Activated T-cell treated with anti-CD3 and anti-CD28 coated beads, Interleukin-2, amount 50 U/mL, for 72 hours (primary cell): ENCODE measurements at places on chromosomes 13 and 19. TPM values are rescaled to one million over a fixed set of nuclear protein-coding genes. Genes with fewer than 3 reads are reported as not detected.
A peak's percentile ranks its signal among the peaks of the same experiment; 100 is the strongest.

- no peaks in the 10 kb centered on the region for H3K36me3 ChIP-seq
- no peaks in the 10 kb centered on the region for H3K27me3 ChIP-seq
- no peak overlapping the region for H3K4me3 ChIP-seq
- H3K27ac ChIP-seq: no peak overlapping the region
- DNase-seq: no peak
Measured at GRCh38 chr13:31476753-31477152, 262.6 kb upstream of the RXFP2 start.

DNA sequence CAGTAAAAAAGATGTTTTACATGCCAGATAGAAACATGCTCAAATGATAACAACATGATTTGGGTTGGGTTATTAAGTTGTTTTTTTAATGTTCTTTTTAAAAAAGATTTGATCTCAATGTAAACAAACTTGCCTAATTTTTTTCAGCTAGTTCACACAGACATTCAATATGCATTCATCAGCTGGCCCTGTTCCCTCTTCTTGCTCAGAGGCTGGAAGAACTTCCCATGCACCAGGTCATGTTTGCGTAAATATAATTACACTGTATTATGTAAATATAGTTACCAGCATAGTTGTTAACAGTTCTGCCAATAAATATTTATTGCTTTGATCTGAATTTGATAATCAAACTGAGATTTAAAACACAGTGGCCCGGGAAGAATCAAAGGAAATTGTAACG, 70.6 kb downstream of the ATP11A start:
- no peak overlapping the region for H3K4me3 ChIP-seq
- DNase-seq: no peak
- no peaks in the 10 kb centered on the region for H3K27me3 ChIP-seq
- H3K27ac ChIP-seq: no peak overlapping the region

DNA sequence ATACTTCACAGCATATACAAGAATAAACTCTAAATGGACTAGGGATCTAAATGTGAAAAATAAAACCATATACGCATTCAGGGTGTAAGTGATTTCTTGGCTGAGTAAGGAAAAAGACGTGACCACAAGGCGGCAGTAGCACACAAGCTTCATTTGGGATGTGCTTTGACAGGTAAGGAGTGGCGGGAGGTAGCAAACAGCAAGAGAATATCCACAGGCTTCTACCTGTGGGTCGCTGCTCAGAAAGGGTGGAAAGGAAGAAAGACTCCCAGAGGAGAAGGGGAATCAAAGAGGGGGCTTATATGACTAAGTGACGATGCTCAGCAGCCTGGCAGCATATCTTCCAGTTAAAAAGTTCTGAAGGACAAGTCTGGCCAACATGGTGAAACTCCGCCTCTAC, 2.5 kb upstream of the ZNF121 start:
- H3K4me3 ChIP-seq: peak overlapping the region; percentile 50
- peaks cover 5% of the 10 kb centered on the region for H3K36me3 ChIP-seq
- H3K27me3 ChIP-seq: peaks cover 7% of the 10 kb centered on the region
- DNase-seq: peak; percentile 80

DNA sequence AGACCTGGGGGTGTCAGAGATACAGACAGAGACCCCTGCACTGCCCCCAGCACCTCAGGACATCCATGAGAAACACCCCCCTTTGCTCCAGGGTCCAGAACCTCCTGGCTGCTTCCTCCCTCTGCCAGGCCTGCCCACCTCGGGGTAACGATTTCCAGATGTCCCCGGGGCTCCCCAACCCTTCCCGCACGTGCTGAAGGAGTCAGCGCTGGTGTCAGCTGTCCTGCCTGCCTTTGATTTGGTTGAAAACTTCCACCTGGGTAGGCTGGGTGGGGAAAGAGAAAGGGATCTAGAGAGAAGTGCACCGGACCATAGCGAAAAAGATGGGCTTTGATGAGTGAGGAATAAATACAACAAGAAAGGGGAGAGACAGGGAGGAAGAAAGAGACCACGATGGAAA, 1.5 kb upstream of the CGB7 start:
- H3K27ac ChIP-seq: no peak overlapping the region
- peaks cover 25% of the 10 kb centered on the region for H3K4me1 ChIP-seq
- no peak overlapping the region for H3K4me3 ChIP-seq
- H3K36me3 ChIP-seq: no peaks in the 10 kb centered on the region
- no peak for DNase-seq
- H3K27me3 ChIP-seq: peaks cover 66% of the 10 kb centered on the region

DNA sequence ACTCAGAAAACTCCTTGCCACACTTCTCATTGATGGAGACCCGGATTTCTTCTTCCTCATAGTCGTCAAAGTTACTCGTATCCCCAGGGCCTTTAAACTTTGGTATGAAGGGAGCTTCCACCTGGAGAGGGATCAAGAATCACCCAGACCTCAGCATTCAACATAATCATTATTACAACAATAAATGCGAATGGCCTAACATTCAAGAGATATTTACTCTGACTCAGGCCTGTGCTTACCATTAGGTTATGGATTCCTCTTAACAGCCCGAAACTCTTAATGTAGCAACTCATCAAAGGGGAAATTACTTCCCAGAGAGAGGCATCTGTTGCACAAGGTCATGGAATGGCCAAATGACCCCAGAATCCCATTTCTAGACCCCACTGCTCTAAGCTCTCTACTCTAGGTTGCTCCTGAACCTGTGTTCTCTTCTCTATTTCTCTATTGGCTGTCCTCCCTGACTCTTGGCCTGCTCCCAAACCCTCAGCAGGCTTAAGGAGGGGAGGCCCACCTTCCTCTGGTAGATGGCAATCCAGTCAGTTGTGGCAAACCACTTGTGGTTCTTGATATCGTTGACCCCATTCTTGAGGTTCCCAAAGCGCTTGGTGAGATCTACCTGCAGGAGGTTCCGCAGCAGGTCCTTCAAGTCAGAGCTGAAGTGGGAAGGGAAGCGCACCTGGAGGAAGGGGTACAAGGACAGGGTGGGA, 2.7 kb upstream of the SAMD1 start:
- peaks cover 26% of the 10 kb centered on the region for H3K36me3 ChIP-seq
- H3K4me1 ChIP-seq: peaks cover 15% of the 10 kb centered on the region
- H3K27ac ChIP-seq: peak overlapping the region; percentile 63
- DNase-seq: no peak
- no peaks in the 10 kb centered on the region for H3K27me3 ChIP-seq

DNA sequence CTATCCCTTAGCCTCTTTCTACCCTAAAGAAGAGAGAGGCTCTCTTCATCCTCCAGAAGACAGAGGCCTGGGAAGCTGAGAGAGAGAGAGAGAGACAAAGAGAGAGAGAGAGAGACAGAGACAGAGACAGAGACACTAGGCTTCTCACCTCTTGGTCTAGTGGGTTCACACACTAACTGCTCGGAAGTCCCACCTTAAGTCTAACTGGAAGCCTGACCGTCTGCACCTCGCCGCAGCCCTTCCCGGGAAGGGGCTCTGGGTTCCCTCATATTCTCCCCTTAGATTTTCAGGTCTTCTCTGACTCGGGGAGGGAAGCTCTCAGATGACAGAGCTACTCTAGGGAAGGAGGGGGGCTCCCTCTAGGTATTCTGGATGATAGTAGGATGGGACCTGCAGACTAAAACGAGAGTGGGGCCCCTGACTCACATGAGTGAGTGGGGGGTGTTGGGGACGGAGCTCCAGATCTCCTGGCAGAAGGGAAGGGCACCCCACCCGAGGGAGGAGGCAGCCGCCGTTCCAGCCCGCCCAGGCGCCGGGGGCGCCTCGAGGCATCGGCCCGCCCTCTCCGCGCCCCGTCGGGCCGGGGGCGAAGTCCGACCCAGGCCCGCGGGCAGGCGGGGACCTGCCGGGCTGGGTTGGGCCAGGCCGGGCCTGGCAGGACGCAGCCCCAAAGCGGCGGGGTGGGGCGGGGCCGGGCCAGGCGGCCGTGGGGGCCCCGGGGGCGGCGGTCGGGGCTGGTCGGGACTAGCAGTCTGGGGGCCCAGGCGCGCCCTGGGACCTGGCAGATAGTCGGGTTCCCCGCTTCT, 2.0 kb upstream of the JUNB start:
- H3K4me1 ChIP-seq: peaks cover 21% of the 10 kb centered on the region
- H3K4me3 ChIP-seq: peak overlapping the region; percentile 96
- peak overlapping the region; percentile 97 for H3K27ac ChIP-seq
- H3K36me3 ChIP-seq: peaks cover 9% of the 10 kb centered on the region
- peak; percentile 58 for DNase-seq

DNA sequence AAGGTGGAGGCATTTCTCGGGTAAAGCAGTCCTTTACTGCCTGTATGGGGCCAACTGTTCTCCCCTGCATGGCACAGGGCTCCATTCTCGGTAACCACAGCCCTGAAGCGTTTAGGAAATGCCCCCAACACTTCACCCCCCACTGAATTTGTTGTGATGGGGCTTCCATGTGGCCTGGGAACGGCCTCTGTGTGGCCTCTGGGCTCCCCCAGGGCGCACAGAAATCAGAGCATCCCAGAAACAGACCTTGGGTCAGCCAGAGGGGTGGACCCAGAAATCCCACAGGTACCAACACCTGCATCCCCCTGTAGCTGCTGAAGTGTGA, 153.7 kb upstream of the VSTM2B start:
- no peak overlapping the region for H3K27ac ChIP-seq
- DNase-seq: no peak
- H3K4me1 ChIP-seq: no peaks in the 10 kb centered on the region

- H3K27ac ChIP-seq: no peak overlapping the region
- H3K4me3 ChIP-seq: no peak overlapping the region
- no peaks in the 10 kb centered on the region for H3K27me3 ChIP-seq
- no peaks in the 10 kb centered on the region for H3K4me1 ChIP-seq
Measured at GRCh38 chr13:103961784-103962183, 895.6 kb upstream of the SLC10A2 start.

DNA sequence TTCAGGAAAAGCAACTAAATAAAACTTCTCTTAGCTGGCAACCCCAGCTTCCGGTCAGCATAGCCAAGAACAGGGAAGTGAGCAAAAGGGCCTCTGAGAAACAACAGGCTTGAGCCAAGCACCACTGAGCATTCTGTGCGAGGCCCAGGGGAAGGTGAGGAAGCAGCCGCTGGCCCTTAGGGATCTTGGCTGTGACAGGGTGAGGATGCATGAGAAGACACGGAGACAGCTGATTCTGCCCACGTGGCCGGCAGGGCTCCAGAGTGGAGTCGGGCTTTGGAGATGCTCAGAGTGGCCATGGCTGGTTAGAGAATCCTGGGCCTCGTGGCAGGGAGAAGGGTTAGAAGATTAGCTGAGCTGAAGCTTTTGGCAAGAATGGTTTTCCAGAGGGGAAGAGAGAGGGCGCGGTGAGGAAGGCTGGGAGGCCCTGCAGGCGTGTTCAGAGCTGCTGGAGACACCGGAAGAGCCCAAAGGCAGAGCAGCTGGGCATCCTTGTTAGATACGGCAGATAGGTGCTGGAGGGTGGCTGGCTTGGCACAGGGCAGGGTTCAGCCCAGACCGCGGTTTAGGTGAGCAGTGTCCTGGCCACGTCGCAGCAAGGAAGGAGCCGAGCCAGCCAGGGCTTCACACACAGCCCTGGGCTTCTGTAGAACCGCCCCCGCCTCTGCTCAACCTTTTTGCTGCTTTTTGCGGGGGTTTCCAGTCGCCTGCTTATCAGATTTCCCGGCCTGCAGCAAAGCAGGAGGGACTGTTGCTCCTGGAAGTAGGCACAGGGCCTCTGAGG, 17.3 kb downstream of the UPF1 start:
- H3K4me3 ChIP-seq: peak overlapping the region; percentile 61
- peaks cover 34% of the 10 kb centered on the region for H3K36me3 ChIP-seq
- H3K27me3 ChIP-seq: no peaks in the 10 kb centered on the region
- H3K27ac ChIP-seq: peak overlapping the region; percentile 86
- peaks cover 48% of the 10 kb centered on the region for H3K4me1 ChIP-seq

GRCh38 chr13:75931116-75931515, 295.0 kb downstream of the LMO7 start:
- H3K4me1 ChIP-seq: no peaks in the 10 kb centered on the region
- no peak overlapping the region for H3K27ac ChIP-seq
- no peaks in the 10 kb centered on the region for H3K36me3 ChIP-seq
- no peak overlapping the region for H3K4me3 ChIP-seq

The CLEC4M gene
- not detected for total RNA-seq

DNA sequence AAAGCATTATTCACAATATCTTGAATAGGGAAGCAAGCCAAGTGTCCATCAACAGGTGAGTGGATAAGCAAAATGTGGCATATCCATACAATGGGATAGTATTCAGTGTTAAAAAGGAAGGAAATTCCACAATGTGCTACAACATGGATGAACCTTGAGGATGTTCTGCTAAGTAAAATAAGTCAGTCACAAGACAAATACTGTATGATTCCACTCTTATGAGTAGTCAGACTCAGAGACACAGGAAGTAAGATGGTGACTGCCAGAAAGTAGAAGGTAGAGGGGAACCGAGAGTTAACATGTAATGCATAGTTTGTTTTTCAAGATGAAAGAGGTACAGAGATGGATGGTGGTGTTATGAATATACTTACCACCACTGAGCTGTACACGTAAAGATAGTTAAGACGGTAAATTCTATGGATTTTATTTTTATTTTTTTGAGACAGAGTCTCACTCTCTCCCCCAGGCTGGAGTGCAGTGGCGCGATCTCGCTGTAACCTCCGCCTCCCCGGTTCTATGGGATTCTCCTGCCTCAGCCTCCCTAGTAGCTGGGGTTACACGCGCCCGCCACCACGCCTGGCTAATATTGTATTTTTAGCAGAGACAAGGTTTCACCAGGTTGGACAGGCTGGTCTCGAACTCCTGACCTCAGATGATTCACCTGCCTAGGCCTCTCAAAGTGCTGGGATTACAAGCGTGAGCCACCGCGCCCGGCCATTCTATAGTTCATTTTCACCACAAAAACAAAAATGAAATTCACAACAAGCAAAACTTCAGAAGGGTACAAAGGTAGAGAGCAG, 1.0 kb upstream of the CHAMP1 start:
- DNase-seq: peak; percentile 54
- H3K27ac ChIP-seq: peak overlapping the region; percentile 87
- peak overlapping the region; percentile 85 for H3K4me3 ChIP-seq
- peaks cover 6% of the 10 kb centered on the region for H3K36me3 ChIP-seq
- no peaks in the 10 kb centered on the region for H3K27me3 ChIP-seq

DNA sequence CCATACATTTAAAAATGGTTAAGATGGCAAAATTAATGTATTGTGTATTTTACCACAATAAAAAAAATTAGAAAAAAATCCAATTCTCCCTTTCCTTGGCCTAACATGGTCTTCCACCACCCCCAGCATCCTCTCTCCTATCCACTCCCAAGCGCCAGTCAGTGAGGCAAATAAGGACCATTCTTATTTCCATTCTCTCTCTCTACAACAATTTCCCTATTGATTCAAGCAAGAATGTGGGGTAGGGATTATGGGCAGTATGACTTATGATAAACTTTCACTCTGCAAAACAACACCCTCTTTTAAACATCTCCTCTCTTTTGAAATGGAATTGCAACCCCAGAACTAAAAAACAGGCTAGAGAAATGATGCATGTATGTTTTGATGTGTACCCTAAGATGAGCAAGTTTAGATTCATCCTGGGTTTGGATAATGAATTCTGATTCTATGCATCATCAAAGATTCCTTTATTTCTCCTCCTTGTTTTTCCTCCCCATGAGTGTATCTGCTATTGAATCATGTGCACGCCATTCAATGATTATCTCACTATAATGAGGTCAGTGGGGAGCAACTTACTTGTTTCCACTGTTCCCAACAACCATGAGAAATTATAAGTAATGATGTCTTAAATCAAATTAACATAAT, 3.5 kb downstream of the STARD13 start:
- H3K27me3 ChIP-seq: peaks cover 63% of the 10 kb centered on the region
- peaks cover 18% of the 10 kb centered on the region for H3K4me1 ChIP-seq
- H3K4me3 ChIP-seq: no peak overlapping the region
- no peak for DNase-seq
